ENCODE measurements at places on chromosomes 4 and X. TPM values are rescaled to one million over a fixed set of nuclear protein-coding genes. Genes with fewer than 3 reads are reported as not detected.

NDP gene
- total RNA-seq, result not detected

DNA sequence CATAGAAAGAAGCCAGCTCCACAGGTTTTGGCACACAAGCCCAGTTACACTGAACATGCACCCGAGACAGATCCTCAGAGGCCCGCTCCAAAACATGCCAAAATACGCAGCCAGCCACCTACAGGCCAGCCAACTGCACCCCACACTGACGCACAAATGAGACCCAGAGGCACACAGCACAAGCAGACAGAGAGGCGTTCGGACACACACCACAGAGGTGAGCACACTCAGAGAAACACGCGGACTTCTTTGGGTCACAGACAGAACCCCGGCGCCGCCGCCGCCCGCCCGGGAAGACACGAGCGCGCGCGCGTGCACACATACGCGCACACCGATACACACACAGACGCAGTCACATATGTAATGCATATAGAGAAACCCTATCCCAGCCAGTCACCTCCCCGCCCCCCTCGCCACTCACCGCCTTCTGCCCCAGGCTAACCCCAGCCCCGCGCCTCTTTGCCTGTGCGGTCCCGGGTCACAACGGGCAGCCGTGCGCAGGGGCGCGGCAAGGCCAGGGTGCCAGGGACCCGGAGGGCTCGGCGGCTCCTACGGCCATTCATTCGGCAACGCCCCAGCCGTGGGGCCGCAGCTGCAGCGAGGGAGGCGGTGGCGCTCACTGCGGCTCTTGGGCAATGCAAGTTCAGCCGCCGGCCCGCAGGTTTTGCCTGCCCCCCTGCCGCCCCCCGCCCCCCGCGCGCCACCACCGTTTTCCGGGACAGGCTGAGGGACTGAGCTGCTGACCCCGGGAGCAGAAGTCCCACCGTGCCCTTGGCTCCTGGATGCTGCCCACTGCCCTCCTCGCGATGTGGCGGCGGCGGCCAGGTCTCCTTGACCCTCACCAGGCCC lies 553 bp downstream of the SEPTIN6 start:
- peaks cover 10% of the 10 kb centered on the region for H3K4me1 ChIP-seq
- peak overlapping the region; percentile 97 for H3K27ac ChIP-seq
- H3K36me3 ChIP-seq, result no peaks in the 10 kb centered on the region

LRPAP1 gene
- total RNA-seq, result 68.5 TPM

- no peak overlapping the region for H3K4me3 ChIP-seq
- no peak overlapping the region for H3K27ac ChIP-seq
- H3K27me3 ChIP-seq, result no peaks in the 10 kb centered on the region
- H3K36me3 ChIP-seq, result no peaks in the 10 kb centered on the region
These were observed 9.6 kb upstream of the CCDC149 start for GRCh38 chr4:24922416-24922815.

BANK1 gene
- not detected for total RNA-seq

NXF2B gene
- total RNA-seq, result 0.74 TPM

Measured in glutamatergic neuron (in vitro differentiated cells).